Non-pigmented ciliary epithelial cell (primary cell): ENCODE measurements at places on chromosomes 11 and 22.
A peak's percentile ranks its signal among the peaks of the same experiment; 100 is the strongest.

- no peak for DNase-seq
Observed at GRCh38 chr11:35071722-35072121, 67.2 kb upstream of the CD44 start.

GRCh38 chr22:24370401-24370800 lies 57.0 kb upstream of the ADORA2A start:
- DNase-seq: no peak

DNA sequence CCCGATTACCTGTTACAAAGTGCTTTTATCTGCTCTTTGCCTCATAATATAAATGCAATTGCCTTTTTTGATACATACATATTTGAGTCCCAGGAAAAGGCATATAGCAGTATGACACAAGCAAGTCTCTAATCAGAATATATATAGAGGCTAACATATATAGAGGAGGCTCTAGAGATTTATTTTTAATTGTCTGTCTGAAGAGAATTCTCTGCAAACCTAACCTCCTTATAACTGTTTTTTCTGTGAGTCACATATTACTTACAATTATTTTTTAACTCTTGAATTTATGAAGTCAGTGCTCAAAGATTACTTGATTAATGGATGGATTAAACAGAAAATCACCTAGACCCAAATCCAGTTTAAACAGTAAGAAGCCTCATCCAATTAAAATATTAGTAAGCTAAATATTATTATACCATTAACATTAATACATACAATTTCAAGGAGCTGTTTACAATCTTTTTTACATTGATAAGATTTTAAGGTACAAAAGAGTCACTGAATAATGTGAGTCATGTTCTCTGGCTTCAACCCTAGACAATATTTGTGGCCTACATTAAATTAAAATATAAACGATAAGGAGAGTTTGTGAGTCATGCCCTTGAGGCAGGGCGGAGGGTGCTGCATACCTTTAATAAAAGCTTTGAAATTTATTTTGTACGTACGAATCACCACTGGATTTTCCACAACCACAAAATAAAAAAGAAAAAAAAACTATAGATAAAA lies 19.2 kb upstream of the MMP13 start:
- DNase-seq: peak; percentile 65

- no peak for DNase-seq
Observed at GRCh38 chr11:57974848-57975601, 48.7 kb upstream of the OR9Q1 start.

GRCh38 chr11:32318071-32319055 lies 117.0 kb downstream of the WT1 start:
- no peak for DNase-seq

- DNase-seq: no peak
Observed at GRCh38 chr22:20588843-20589581, 81.6 kb downstream of the MED15 start.
